ENCODE measurements at places on chromosomes 4 and X. TPM values are rescaled to one million over a fixed set of nuclear protein-coding genes. Genes with fewer than 3 reads are reported as not detected.

DNA sequence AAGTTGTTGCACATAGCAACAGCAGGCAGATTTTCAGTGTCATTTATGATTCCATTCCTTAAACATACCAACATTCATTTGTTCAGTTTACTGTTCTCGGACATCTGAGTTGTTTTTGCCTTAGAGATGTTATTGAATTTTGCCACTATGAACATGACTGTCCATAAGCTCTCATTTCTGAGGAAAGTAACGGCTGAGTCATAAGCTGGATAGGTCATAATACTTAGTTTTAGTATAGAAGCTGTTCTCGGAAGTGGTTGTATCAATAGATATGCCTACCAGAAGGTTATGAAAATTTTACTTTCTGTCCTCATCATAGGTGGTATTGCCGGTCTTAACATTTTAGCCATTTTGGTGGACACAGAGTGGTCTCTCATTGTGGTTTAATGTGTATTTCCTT is 157.1 kb upstream of the CLNK start:
- no peak overlapping the region for H3K4me3 ChIP-seq
- no peaks in the 10 kb centered on the region for H3K4me1 ChIP-seq
- H3K27ac ChIP-seq, result no peak overlapping the region
- DNase-seq, result no peak
- no peaks in the 10 kb centered on the region for H3K27me3 ChIP-seq
- H3K36me3 ChIP-seq, result no peaks in the 10 kb centered on the region

- no peaks in the 10 kb centered on the region for H3K4me1 ChIP-seq
- no peak overlapping the region for H3K4me3 ChIP-seq
- peak overlapping the region; percentile 69 for H3K27ac ChIP-seq
- H3K36me3 ChIP-seq, result no peaks in the 10 kb centered on the region
- peak; percentile 35 for DNase-seq
Measured at GRCh38 chrX:68895341-68895755, 66.5 kb downstream of the EFNB1 start.

DNA sequence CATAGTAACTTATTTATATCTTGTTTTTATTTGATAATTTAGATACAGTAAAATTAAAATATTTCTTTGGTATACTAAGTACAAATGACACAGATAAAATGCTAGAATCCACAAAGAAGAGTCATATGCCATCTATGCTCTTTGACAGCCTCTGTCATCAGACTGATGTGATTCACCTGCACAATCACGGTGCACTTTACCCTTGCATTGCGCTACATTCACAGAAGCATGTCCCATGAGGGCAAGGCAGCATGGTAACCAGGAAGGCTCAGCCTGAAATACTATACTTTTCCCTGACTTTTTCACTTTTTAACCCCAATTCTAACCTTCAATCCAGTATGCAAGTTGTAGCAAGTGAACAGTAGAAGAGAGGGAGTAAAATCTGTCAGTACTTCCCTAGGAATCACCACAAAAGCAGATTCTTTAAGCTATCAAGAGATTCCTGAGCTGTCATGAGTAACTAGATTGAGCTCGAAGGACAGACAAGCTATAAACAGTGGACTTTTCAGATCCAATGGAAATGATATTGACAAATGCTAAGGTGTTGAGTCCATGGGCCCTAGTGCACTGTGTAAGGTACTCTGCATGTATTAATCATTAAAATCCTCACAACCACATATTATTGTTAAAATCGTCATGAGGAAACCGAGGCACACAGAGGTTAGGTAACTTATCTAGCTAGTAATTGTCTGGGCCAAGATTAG is 14.2 kb downstream of the SEC24D start:
- no peak for DNase-seq
- H3K27me3 ChIP-seq, result no peaks in the 10 kb centered on the region
- H3K4me1 ChIP-seq, result no peaks in the 10 kb centered on the region

GRCh38 chr4:68461790-68462189 is 14.5 kb downstream of the TMPRSS11E start:
- no peaks in the 10 kb centered on the region for H3K4me1 ChIP-seq
- no peak for DNase-seq
- H3K27ac ChIP-seq, result no peak overlapping the region
- H3K4me3 ChIP-seq, result no peak overlapping the region

- no peak overlapping the region for H3K4me3 ChIP-seq
- H3K27me3 ChIP-seq, result no peaks in the 10 kb centered on the region
- no peak for DNase-seq
- H3K4me1 ChIP-seq, result no peaks in the 10 kb centered on the region
- H3K36me3 ChIP-seq, result no peaks in the 10 kb centered on the region
Measured at GRCh38 chr4:20266215-20267082, 14.7 kb downstream of the SLIT2 start.

GRCh38 chrX:136725441-136726104 is 55.2 kb downstream of the ARHGEF6 start:
- no peak overlapping the region for H3K4me3 ChIP-seq
- no peaks in the 10 kb centered on the region for H3K36me3 ChIP-seq

PTCHD1 gene
- 1.6 TPM for total RNA-seq

SSX4B gene
- total RNA-seq, result 0.91 TPM

EVC gene
- 55.7 TPM for total RNA-seq

Data from prostate gland (tissue), 2 donors.